ENCODE measurements at places on chromosomes 5 and 9.

- DNase-seq: no peak
Observed at GRCh38 chr5:29122306-29122705, 2071.2 kb upstream of the CDH6 start.

DNA sequence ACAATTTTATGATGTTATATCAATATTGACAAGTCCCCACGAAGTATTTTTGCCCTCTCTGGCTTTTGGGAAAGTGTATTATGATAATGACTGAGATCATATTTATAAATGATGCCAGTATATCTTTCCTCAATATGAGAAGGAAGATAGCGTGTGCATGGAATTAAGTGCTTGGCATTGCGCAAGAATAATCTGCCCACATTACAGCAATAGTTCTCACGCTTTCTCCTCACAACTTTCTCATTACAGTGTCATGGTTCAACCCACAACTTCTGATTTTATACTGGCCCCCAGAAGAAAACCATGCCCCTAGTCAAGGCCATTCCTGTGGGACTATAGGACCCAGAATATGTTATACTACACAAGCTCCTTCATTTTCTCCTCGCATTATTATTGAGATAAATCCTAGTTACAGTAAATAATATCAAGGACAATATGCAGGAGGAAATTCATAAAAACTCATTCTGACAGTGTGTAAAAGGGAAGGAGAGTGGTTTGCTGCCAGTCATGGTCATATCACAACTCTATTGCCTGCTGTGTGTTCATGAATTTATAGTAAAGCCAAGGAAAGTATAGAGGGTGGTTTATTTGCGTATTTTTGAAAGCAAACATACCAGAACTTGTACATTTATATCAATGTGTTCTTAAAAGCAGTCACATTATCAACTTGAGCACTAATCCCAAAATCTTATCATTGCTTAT is 114.1 kb downstream of the PIK3R1 start:
- DNase-seq: no peak

GRCh38 chr5:137727623-137728022 is 8.3 kb downstream of the KLHL3 start:
- no peak for DNase-seq

DNA sequence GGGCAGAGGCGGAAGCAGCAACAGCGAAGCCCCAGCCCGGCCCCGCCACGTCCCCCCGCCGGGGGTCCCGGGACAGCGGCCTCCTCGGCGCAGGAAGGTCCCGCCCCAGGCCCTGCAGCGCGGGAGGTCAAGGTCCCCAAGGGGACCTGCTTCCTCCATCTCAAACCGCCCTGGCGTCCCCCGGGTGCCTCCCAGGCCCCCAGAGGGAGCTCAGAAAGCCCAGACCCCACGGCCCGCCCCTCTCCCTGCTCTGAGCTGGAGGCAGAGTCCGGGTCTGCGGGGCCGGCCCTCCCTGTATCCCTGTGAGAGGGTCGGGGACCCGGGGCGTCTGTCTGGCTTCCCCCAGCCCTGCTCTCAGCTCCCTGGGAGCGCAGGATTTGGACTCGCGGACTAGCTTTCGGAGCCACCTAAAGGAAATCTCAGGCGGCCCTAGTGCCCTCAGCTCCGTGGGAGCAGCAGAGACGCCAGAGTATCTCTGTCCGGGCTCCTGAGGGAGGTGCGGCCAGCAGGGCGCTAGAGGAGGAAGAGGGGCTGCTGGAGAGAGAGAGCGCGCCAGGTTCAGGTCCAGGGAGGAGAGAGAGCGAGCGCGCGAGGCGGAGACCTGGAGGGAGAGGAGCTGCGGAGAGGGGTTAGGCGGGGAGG is 30.7 kb downstream of the EXOC3 start:
- DNase-seq: peak; percentile 67

GRCh38 chr9:105414947-105415661 is 32.7 kb upstream of the FSD1L start:
- DNase-seq: peak; percentile 34

DNA sequence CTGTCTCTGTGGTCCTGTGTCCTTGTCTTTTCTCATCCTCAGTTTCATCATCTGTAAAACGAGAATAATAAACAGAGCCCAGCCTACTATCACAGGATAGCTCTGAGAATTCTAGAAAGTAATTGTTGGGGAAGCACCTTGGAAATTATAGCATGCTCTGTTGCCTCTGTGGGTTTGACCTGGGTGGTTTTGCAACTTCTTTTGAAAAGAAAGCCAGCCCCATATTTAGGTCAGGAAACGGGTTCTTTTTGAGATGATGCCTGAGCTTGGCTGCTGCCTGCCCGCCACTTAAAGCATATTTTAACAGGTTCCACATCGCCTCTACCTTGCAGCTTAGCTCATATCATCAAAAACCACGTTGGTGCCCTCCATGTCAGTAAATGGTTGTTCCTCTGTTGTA is 111.1 kb downstream of the TLR4 start:
- DNase-seq: no peak

- no peak for DNase-seq
Observed at GRCh38 chr5:172586125-172587060, 54.7 kb upstream of the NEURL1B start.

- DNase-seq: no peak
Observed at GRCh38 chr5:28164568-28164967, 1126.2 kb upstream of the CDH9 start.

DNA sequence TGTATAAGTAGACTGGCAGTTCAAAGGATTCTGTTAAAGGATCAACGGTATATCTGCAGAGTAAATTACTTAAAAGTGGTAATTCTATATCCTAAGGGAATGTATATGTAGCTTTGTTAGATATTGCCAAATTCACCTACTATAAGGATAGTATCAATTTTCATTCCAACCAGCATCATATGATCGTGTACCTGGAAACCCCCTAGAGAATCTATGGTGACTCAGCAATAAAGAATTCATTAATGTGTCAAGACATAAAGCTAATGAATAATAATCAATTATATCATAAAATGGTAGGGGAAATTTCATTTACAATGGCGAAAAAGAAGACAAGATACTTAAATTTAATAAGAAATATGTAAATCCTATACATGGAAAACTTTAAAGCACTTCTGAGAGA is 234.1 kb upstream of the ACTBL2 start:
- no peak for DNase-seq

DNA sequence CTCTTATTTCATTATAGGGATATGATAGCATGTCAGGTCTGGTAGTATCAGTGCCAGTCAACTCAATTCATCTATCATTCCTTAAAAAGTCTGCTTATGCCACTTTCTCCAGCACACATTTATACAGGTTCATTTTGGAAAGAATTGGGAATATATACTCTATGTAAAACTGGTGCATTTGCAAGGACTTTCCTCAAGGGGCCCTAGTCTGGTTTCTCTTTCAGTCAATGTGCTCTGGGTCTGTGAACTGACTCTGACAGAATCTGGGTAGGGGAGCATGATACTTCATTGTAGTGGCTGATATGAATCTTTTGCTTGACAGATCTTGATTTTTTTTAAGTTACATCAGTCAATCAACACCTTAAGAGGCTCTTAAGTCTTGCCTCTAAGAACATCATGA is 313.9 kb downstream of the HTR1A start:
- DNase-seq: no peak

DNA sequence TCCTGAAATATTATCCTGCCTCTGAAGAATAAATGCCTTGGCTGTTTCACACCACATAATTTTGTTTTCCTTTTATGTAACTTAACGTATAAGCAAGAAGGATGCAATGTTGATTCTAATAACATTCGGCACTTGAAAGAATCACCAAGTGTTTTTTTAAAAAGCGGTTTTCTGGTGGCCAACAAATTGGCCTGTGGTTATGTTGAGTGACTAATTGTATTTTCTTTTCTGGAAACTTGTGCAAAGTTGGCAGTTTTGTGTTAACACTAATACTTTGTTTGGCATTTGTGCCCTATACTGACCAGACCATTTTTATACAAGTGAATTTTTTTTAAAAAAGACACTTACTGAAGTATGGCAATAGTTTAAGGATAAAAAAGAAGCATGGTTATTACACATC is 452.7 kb downstream of the BNC2 start:
- DNase-seq: no peak

DNA sequence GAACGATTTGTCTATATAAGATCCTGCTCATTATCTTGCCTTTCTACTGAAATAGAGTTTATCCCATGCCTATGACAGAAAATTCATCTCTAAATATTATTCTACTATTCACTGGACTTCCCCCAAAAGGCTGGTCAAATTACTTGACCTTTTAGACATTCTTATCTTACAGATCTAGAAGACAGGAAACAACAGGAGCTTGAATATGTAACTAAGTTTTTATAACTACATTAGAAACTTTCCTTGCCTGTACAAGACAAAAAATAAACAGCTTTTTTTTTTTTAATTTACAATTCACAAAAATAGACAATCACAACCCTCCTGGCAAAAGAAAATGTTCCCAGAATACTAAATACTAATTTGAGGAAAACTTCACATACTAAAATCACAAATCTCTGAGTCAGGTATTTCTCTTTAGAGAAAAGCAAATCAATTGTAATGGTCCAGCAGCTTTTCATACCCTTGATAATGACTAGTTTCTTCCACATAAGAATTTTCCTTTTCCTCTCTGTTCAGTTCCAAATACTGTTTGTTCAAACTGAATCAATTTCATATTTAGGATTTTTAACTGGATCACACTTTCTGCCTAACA is 68.6 kb downstream of the MLLT3 start:
- DNase-seq: no peak

DNA sequence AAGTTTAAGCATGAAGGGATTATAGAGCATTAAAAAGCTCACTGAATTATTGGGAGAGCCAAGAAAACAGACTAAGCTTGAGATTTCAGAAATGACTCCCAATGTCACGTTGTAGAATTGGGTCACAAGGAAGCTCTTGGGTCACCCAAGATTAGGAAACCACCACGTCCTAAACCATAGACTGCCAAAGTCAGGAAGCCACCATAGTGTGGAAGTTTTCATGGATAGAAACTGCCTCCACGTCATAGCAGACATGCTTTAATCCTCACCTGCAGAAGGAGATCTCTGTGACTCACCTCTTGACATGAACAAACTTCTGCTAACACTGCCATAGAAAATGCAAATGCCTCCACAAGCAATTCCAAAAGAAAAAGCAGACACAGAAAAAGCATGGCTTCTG is 106.3 kb downstream of the SLC1A3 start:
- DNase-seq: no peak

DNA sequence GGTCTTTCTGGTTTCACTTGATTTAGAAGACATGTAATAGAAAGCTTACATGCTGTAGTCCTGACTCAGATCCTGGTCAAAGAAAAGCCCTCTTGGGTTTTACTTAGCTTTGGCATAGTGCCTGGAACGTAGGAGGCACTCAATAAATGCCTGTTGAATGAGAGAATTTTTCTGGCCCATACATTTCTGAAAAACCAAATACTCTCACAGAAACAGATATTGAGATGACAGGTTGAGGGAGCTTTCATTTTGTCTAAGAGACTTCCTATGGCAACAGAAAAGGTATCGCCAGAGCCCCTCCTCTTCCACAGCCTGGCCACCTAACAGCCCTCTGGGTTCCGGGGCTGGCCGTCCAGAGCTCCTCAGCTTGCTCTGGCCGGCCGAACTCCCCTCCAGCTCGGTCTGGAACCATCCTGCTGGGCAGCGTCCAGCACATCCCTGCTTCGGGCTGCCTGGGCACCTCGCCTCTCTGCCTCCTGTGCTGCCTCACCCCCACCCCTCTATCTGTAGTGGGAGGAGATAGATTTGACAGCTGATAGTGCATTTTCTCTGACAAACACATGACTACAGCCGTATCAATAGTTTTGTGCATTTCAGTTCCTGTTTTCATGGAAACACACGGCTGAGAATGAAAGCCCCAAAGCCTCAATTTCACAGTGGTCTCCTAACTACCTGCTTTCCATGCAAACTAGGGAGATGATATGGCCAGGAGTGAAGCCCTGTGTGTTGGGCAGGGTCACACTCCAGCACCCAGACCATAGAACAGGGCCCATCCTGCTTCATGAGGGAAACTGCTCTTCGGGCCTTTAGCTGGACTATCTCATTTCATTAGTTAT is 1.1 kb downstream of the IL4 start:
- DNase-seq: no peak

DNA sequence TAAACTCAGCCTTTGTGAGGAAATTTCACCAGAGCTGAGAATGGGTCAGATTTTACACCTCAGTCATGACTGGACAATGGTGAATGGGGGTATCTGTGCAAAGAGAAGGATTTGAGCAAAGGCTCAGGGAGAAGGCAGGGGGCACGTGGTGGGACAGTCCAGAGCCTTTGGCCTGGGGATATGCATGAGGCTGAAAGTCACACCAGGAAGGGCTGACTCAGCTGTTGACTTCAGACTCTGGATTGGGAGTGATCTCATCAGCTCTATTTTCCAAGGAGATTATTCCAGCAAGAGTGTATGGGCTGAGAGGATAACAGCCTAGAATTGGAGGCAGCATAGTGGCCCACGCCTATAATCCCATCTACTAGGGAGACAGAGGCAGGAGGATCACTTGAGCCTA is 53.6 kb downstream of the SAXO1 start:
- DNase-seq: no peak

All from NCI-H146 (cell line).